ENCODE measurements at places on chromosomes 2 and 18.

DNA sequence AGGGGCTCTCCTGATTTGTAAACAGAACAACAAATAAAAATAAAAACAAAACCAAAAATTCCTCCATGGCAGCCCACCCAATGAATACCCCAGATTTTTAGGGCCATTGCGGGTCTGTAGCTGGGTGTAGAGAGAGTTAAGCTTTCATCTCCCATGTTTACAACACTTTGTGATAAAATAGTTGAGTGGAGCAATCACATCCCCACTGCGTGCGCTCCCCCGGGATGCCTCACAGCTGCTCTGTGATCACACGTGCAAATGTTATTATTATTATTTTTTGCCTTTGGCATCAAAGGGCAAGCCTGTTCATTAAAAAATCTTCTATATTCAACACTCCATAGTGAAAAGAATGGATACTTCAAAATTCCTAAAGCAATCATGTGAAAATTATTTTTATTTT, 118.0 kb downstream of the MBP start:
- no peak for DNase-seq

GRCh38 chr2:128549646-128550260, 231.1 kb upstream of the HS6ST1 start:
- no peak for DNase-seq

GRCh38 chr2:234279637-234280036, 217.2 kb downstream of the ARL4C start:
- no peak for DNase-seq

DNA sequence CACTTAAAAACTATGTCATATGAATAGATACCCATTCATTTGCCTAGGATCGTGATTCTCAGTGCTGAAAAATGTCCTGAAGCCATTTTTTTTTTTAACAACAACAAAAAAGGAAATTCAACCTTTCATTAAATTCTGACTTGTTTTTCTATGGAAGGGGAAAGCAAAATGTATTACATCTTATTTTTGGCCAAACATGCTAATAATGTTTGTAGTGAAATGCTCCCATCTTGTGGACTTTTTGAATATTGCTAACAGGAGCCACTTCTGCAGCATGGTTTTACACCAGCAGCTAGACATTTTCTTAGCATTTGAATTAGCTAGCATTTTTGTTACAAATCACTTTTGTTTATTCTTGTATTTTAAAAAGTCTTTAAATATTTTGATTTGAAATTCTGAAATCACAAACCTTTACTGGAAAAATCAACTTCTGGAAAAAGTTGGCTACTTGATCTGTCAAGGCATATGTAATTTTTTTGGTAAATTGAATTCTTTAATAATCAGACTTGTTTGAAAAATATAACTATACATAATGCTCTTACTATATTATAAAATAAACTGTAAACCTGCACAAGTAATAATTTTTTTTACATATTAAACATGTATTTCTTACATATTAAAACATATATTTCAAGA, 75.8 kb downstream of the KIDINS220 start:
- DNase-seq, result no peak

DNA sequence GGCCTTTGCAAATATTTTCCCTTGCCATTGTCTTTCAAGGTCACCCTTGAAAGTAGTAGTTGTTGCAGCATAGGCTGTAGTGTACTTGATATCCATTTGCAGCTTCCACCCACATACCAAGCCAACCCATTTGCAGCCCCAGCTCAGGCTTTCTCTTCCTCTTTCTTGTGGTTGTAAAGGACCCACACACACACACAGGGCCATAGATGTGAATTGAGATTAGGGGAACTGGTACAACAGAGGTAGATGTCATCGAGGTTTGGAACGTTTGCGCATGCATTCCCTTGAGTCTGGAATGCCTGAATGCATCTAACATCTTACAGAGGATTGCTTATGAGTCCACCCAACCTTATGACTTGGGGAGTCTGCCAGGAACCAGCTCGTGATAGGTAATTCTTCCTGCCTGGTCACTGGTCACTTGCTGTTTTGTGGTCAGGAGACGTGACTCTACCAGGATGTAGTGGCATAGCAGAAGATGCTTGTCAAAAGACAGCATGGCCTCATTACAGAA, 91.9 kb downstream of the MRPS9 start:
- DNase-seq, result no peak

DNA sequence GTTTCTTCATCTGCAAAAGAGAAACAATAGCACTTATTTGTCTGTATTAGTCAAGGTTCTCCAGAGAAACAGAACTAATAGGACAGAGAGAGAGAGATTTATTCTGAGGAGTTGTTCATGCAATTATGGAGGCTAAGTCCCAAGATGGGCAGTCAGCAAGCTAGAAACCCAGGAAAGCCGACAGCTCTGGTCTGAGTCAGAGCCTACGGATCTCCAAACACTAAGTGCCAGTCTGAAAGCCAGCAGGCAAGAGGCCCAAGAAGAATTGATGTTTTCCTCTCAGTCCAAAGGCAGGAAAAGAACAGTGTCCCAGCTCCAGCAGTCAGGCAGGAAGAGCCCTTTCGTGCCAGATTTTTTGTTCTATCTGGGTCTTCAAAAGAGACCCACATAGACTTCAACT, 36.5 kb upstream of the SLC66A3 start:
- DNase-seq, result no peak

- no peak for DNase-seq
Measured at GRCh38 chr2:105937498-105938097, 192.9 kb downstream of the NCK2 start.

DNA sequence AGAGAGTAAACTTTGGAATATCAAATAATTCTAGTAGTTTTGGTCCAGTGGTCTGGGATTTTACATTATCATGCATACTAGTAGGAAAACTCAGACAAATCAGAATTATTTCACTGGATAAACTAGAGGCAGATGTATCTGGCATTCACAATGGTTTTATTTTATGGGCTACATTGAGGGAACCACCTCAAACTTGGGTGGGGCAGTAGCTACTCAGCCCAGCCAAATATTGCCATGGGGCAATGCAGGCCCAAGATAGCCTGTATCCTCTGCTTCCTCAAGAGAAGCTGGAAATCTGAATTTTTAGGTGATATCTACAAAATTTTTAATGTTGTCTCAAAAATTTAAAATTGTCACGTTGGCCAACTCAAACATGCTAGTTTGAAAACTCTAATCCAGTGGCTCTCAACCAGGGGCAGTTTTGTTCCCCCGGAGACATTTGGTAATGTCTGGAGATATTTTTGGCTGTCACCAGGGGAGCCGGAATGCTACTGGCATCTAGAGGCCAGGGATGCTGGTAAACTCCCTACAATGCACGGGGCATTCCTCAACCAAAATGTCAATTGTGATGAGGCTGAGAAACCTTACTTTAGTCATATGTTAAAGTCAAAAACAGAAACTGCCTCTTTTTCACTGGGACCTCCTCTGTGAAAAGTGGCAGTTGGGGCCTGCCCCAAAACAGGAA, 172.8 kb upstream of the SPRED2 start:
- DNase-seq, result no peak

DNA sequence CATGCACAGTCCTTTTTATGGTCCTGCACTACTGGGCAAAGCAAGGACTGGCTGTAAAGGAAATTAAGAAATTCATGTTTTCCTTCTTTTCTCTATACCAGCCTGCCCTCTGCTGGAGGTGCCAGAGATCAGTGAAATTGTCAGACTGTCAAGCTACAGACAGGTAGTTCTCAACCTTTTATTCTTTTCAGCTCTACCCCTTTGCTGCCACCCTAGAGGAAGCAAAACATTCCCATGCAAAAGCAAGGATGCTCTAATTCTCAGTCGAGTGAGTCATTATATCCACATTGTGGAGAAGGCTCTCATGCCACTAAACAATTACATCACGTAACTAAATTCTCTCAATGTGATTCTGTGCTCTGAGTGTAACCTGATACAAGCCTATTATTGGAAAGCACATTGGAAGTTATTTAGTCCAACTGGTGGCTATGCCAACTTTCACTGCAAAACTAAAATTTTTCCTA, 25.0 kb upstream of the RAPGEF4 start:
- DNase-seq, result peak; percentile 46

DNA sequence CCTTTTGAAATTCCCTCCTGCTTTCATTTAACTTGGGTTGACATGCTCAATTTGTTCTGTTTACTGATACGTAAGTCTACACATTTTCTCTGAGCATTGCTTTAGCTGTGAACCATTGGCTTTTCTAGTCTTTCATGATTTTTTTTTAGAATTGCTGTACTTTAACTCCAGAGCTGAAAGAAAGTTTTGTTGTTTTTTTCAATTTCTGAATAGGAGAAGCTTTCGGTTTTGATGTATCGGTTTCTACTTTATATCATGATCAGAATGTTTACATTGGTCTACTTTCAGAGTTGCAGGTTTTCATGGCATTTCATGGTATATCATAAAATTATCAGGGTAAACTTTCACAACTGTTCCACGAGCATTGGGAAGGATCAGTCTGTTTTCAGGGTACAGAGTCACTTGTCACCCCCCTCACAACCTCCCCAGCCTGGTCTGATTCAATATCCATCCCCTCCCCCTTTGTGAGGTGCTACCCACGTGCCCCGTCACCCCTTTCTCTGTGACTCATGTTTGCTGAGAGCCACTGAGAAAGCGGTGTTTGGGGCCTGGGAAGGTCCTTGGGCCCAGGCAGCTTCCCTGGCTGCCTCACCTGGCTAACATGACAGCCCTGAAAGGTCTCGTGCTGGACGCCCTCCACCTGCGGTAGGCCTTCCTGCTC, 7.0 kb downstream of the ASTL start:
- DNase-seq, result peak; percentile 49

- DNase-seq, result peak; percentile 50
Measured at GRCh38 chr2:168490015-168490874, 34.2 kb downstream of the CERS6 start.

DNA sequence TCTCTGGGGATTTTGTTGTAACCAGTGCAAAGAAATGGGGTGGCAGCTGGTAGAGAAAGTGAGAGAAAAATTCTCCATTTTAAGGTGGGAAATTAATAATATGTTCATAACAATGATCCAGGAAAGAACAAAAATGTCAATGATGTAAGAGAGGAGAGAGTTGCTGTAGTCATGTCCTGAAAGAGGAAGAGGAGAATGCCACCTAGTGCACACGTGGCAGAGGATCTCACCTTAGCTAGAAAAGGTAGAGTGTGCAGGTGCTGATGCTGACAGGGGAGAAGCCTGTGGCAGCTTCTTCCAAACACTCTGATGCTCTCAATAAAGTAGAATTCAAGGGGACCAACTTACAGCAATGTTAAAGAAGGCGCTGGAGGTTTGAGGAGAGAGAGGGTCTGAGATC, 282.9 kb upstream of the PKDCC start:
- DNase-seq, result no peak

DNA sequence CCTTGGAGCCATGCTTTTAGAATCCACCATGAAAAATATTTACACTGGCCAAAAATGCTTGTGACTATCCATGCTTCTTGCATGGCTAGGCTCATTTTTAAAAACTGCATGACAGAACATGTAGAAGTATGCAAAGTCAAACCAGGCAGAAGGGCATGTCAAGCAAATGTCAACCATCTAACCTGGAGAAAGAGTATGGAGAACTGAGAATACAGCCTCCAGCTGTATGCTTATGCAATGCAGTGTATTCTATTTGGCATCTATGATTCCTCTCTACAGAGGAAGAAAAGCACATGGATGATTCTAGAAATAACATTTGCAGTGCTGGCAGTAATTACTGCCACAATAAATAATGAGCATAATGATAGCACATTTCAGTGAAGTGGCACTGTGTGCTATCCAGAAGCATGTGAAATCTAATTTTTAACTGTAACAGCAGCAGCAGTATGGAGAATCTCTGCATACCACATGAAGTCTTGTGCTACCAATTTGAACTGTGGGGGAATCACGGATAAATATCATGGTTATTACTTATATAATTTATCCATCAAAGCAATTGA, 87.3 kb upstream of the CCDC141 start:
- no peak for DNase-seq

- no peak for DNase-seq
Measured at GRCh38 chr2:19355014-19355405, 3.4 kb downstream of the OSR1 start.

- DNase-seq, result no peak
Measured at GRCh38 chr18:35138773-35139172, 97.6 kb downstream of the MAPRE2 start.

- peak; percentile 69 for DNase-seq
Measured at GRCh38 chr2:10331027-10331701, 28.5 kb downstream of the HPCAL1 start.

DNA sequence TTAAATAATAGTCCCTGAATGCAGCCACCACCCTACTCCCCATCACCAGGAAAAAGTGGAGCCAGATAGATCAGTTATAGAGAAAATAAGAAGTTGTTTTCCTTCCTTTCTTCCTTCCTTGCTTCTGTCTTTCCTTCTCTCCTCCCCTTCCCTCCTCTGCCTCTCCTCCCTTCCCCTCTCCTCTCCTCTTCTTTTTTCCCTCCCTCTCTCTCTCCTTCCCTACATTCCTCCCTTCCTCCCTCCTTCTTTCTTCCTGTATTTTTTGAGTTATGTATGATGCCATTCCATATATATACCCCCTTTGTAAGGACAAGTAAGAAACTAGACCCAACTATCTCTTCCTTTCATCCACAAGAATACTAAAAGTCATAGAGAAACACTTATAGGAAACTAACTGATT, 265.7 kb downstream of the AGPS start:
- DNase-seq, result no peak

- no peak for DNase-seq
Measured at GRCh38 chr2:160891353-160891740, 268.9 kb upstream of the TANK start.

- no peak for DNase-seq
Measured at GRCh38 chr2:233481368-233482142, 85.0 kb downstream of the USP40 start.

DNA sequence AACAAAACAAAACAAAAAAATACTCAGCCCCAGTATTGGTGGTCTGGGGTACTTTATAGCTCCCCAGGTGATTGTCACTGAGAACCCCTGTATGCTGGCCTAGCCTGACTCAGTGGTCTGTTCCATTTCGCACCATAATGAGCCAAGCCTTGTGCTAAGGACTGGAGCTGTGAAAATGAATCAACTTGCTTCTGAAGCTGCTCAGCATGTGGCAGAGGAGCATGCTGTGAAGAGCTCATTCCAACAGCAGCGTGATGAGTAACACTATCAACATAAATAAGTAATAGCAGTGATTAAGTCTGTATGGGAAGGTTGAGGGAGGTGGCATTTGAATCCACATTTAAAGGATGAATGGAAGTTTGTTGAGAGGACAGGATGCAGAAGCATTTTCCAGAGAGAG, 67.2 kb upstream of the ATL2 start:
- no peak for DNase-seq

GRCh38 chr2:10166676-10167292, 44.2 kb downstream of the RRM2 start:
- no peak for DNase-seq

DNA sequence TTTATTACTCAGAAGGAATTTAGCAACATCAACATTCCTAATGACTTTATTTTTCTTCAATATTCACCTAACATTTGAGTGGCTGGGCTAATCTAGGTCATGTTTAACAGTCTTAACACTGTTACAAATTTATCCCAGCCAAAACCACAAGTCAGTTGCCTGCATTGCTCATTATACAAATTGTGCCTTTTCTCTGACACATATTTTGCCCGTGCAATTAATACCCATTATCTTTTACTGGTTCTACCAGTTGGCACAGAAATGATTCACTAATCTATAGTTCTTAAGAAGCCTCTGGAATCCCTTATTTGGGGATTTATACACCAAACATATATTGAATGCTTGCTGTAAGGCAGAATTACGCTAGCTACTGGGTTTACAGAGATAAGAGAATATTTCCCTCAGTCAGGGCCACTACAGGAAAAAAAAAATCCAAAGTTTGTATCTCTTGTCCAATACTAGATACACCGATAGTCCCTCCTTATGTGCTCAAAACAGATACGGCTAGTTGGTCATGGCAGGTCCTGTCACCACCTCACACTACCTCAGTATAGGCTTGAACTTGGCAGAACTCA, 46.3 kb downstream of the ZCCHC2 start:
- no peak for DNase-seq

Measured in stimulated activated CD4-positive, alpha-beta T cell treated with anti-CD3 and anti-CD28 coated beads, Interleukin-2, amount 100 ng/mL, for 24 hours (primary cell).